ENCODE measurements at places on chromosomes 4 and X.
A peak's percentile ranks its signal among the peaks of the same experiment; 100 is the strongest.

DNA sequence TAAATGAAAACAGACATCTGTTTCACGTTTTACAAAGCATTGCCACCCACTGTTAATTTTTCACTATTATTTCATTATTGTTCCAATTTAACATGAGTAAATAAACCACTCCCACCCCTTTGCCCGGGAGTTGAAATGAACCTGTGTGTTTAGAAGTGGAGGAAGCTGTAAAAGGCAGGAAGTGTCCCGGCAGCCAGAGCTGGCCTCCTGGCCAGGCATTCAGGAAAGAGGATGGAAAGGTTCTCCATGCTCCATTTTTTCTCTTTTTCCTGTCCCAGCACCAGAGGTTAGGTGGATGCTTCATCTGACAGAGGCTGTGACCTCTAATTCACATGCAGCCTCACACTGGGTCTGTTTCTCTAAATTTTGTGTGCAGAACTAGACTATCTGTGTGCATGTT, 55.5 kb upstream of the LNX1 start:
- no peak for DNase-seq

DNA sequence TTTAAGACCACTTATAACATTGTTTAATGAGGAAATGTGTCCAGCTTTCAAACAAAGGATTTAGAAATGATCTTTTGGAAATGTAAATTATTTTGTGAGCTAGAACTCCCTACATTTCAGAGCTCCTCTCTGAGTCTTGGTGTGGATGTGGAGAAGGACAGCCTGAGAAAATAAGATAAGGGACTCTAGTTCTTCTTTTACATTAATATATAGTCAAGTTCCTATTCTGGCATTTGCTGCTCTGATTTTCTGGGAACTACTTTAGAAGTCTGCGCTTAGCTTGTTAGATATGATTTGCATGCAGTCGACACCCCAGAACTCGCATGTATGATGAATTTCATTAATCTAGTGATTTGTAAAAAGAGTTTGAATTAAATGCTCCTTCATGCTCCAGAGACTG, 45.5 kb downstream of the TSPAN7 start:
- DNase-seq: no peak

DNA sequence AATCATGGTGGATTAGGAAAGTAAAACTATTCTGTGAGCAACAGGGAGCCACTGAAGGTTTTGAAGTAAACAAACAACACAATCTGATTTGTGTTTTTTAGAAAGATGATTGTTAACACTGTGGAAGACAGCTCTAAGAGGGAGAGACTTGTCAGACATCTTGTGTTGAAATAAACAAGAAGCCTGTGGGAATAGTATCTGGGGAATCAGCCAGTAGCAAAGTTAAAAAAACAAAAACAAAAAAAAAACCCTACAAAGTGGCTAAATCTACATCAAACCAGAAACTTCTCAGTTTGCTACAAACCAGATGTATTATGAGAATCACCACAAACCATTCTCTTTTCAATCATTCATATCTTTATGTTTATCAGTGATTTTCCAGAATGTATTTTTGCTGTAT, 125.7 kb upstream of the GPC4 start:
- DNase-seq: no peak

DNA sequence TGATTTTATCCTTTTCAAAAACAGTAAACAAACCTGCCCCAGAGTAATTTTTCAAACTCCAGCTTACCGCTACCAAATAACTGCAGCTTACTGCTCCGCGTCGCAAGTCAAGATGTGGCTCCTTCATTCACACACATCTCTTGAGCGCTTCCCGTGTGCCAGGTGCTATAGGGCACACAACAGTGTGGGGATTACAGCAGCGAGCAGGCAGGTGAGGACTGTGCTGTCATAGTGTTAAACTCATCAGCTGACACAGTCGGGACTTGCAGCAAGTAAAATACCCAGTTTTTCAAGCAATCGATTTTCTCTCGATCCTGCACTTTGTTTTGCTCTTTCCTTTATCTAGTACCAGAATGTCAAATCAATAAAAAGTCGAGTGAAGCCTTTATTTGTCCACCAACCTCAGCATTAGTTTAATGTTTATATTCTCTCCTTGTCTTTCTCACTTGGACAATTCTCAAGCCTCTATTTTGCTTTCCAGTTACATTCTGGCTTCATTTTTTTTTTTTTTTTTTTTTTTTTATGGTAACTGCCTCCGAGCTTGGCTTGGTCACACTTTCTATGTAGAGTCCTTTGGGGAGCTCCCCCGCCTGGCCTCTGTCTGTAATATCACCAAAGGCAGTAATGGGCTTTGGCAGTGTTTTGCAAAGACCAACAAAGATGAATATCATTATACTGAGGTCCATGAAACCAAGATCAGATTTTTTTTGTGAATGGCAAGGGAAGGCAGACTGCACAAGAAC, 8.3 kb upstream of the ASB5 start:
- no peak for DNase-seq

DNA sequence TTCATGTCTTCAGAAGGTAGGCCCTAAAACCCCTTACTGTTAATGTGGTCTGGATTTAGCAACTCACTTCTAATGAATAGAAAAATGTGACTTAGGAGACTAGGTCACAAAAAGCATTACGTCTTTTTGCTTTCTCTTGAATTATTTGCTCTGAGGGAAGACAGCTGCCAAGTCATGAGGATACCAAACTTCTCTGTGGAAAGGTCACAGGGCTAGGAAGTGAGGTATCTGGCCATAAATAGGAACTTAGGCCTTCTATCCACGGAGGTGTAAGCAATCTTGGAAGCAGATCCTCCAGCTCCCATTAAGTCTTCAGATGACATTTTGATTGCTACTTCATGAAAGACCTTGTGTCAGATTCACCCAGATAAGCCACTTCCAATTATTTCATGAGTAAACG, 120.6 kb downstream of the JADE1 start:
- DNase-seq: no peak

GRCh38 chrX:20740443-20740842, 473.7 kb upstream of the RPS6KA3 start:
- no peak for DNase-seq

DNA sequence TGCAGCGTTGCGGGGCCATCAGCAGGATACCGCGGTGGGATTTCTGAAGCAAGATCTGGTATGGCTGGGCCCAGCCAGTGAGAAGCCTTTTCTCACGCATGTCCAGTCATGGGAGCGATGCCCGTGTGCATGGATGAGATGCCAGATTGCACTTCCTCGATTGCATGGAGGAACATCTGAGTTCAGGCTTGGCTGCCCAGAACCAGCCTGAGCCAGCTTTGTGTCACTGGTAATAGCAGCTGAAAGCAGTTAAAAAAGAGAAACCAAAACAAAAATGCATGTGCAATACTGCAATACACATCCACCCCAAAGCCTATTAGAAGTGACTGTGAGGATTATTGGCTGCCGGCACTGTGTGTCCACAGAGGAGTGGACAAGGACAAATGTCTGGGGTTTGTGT, 59.3 kb downstream of the PSAPL1 start:
- DNase-seq: peak; percentile 58

GRCh38 chrX:3518870-3519269, 172.4 kb upstream of the MXRA5 start:
- DNase-seq: peak; percentile 93

DNA sequence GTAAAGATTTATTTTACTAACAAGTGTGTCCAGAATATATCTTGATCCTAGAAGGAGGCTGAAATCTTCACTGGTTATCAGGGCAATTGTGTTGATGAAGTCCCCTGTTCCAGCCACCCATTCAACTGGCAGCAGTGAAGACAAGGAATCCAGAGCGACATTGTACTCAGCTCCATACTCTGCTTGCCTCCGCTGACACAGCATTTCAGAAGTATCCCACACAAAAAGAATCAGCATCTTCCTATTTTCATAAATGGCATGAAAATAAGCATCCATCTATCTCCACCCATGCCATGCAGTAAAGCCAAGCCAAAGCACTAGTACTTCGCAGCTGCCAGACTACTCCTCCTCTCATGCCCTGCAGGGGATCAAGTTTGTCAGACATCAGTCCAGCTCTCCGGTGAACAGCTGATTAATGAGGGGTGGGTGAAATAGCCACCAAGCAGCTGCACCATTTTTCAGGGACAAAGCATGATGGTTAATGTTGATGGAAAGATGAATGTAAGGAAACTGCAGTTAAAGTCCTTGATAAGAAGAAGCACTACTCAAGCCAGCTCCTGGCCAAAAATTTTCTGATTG, 54.0 kb downstream of the COL25A1 start:
- DNase-seq: no peak

DNA sequence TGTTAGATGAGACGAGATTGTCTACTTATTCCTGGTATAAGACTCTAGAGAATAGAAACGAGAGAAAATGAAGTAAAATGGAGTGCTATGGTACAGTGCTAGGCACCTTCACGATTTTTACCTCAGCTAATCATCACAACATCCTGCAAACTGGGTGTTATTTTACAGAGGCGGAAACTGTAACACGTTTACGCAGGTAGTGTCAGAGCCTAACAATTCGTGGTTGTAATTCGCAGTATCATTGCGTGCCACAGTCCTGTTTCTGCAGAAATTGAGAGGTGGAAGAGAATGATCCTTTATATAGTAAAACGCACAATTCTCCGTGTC, 383 bp upstream of the TBC1D19 start:
- DNase-seq: no peak

DNA sequence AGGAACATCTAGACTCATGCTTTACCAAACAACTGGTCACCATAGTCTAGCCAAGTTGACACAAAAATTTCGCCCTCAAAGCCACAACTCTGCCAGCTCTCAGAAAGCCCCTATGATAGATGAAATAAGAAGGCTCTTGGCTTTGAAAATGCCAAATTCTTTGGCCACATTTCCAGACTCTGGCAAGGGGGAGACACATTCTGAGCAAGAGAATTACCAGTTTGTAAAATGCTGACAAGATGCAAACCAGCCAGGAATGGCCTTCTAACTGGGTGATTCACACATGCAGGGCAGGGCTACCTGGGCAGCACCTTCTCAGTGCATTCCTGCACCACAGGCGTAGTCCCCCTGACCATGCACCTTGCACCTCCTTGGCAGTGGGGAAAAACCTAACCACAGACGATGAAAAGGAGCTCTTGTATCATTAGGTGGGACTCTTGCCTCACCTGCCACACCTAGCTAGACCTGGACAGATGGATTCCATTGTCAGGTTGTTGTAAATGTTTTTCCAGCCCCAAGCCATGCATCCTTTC, 77.4 kb upstream of the CPEB2 start:
- DNase-seq: no peak

- no peak for DNase-seq
Observed at GRCh38 chr4:105641845-105642244, 66.6 kb downstream of the INTS12 start.

- no peak for DNase-seq
Observed at GRCh38 chr4:175090116-175090515, 172.0 kb downstream of the ADAM29 start.

DNA sequence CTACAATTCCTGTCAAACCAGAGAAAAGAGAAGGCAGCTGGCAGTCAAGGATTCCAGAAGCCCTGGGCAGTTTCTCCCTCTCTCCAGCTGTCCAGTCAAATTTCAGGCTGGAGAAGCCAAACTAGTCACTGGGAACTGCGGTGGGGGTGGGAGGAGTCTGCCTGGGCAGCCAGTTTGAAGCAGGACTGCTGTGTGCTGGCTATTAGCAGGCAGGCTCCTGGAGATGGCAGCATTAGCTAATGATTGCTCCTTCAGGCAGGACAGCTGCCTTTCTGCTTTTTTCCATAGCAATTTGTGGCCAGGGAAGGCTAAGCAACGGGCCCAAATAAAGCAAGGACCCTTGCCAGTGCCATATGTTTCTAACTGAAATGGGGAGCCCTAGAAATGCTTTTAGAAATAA, 44.7 kb upstream of the FGF13 start:
- peak; percentile 17 for DNase-seq

GRCh38 chr4:123821861-123822260, 425.3 kb downstream of the SPRY1 start:
- no peak for DNase-seq

- no peak for DNase-seq
Observed at GRCh38 chr4:162700358-162700757, 466.3 kb downstream of the NAF1 start.

GRCh38 chr4:160795216-160795615, 1368.6 kb downstream of the FSTL5 start:
- DNase-seq: no peak

DNA sequence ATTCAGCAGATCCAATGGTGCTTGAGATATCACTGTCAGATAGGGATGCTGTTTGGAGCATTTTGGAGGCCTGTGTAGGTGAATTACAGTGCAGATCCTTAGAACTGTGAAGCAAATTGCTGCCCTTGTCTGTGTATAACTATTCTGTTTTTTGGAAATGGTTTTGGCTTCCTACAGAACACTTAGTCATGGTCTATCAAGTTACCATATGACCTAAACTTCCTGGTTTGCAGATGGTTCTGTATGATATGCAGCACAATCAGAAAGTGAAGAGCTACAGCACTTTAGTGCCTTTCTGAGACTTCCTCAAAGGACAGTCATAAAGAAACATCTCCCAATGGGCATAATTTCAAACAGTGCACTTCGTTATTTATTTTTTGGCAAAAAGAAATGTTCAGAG, 688.6 kb downstream of the SH3BGRL start:
- DNase-seq: no peak

GRCh38 chr4:143736861-143737260, 36.4 kb upstream of the FREM3 start:
- DNase-seq: no peak

All from GM04503 (cell line).